ENCODE measurements at places on chromosomes 6 and 20. TPM values are rescaled to one million over a fixed set of nuclear protein-coding genes. Genes with fewer than 3 reads are reported as not detected.

DNA sequence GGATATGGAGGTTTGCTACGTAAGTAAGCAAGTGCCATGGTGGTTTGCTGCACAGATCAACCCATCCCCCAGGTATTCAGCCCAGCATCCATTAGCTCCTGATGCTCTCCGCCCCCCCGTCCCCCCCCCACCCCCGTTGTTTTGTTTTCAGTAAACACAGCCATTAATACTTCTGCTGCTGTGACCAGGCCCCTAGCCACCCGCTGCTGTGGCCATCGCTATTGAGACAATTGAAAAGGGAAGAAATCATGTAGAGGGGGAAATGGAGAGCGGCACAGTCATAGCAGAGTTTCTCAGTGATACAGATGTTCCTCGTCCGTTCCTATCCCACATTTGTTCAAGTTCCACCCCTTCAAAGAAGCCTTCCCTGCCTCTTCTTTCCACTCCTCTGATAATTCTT is 24.9 kb downstream of the SLC35D3 start:
- no peak for DNase-seq

RSPO3 gene
- total RNA-seq, result 0.42 TPM

PPIL4 gene
- 42.0 TPM for total RNA-seq

DNA sequence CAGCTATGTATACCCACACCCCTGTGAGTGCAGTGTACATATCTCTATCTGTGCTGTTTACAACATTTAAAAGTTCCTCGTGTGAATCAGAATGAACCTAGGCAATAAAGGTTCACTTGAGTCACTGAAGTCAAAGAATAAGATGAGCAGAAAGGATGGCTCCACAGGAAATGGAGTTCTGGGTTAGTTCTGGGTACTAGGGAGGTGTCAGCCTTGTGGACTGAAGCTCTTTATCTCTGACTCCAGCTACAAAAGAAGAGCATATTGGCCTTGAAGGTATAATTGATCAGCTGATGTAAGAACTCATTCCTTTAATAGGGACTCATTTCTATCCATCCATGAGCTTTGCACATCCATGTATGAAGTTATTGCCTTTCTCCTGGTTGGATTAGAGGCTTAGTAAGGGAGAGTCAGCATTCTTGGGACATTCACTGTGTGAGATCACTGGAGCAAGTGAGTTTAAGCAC is 73.9 kb upstream of the BACH2 start:
- no peak for DNase-seq

- peak; percentile 75 for DNase-seq
Observed at GRCh38 chr20:53036992-53037391, 64.8 kb downstream of the TSHZ2 start.

DNA sequence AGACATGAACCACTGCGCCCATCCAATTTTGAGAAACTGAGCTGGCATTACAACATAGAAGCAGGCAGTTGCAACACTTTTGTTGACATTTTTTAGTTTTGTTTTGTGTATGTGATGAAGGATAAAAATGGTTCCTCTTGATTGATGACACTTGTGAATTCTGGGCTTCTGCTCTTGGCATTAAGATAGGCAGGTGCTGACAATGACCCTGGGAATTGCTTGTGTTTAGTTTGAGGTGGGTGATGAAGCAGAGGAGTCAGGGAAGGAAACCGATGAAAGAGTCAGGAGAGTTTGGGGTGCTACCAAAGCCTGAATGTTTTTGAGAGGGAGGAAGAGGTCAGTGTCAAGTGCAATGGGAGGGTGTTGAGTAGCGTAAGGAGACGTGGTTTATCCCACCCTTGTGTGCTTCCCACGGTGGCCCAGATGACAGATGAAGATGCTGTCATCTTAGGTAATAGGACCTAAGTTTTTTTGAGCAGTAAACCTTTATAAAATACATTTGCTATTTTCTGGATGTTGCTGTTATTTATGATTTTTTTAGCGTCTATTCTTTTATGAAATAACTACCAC is 19.4 kb downstream of the CDS2 start:
- DNase-seq, result no peak

GRCh38 chr20:47187450-47188195 is 168.9 kb downstream of the ZMYND8 start:
- no peak for DNase-seq

GRCh38 chr20:33991502-33991901 is 2.2 kb upstream of the RALY start:
- no peak for DNase-seq

DNA sequence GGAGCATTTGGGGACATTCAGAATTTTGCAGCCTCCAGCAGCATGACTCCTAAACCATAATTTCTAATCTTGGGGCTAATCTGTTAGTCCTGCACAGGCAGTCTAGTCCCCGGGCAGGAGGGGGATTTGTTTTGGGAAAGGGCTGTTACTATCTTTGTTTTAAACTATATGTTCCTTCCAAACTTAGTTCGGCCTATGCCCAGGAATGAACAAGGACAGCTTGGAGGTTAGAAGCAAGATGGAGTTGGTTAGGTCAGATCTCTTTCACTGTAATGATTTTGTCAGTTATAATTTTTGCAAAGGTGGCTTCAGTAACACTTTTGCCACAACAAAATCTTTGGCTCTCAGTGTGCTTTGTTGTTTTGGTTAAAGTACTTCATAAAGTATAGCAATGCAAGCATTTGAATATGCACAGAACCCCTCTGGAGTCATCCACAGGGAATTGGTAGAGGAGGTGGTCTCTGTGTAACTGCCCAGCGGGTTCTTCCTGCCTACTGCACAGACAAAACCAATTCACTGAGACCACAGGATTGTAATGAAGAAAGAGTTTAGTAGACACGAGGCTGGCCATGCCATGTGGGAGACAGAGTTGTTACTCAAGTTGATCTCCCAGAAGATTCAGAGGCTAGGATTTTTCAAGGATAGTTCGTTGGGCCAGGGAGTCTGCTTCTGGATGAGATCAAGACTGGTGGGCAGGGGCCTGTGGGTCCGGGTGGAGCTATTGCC is 224.1 kb upstream of the MYLIP start:
- DNase-seq, result no peak

- DNase-seq, result no peak
Observed at GRCh38 chr6:113830140-113830539, 27.0 kb upstream of the MARCKS start.

DNA sequence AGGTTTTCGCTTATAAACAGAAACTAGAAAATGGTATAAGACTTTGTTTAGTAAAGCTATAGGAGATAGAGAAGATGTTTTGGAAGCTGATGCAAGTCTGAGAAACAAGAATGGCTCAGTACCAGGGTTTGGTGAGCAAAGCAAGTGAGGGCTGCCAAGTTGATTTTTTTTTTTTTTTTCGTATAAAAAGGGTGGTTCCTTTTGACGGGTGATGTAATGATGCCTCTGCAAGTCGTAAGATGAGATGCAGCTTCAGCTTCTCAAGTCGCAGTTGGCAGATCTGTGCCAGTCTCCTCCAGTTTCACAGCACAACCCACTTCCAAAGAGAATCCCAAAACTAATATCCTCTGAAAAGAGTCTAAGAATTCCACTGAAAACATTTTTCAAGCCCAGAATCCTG is 252.8 kb upstream of the CDH4 start:
- no peak for DNase-seq

GRCh38 chr20:33673410-33674293 is 576 bp downstream of the NECAB3 start:
- DNase-seq, result peak; percentile 81

- no peak for DNase-seq
Observed at GRCh38 chr6:47634210-47635047, 64.0 kb upstream of the ADGRF4 start.

DNA sequence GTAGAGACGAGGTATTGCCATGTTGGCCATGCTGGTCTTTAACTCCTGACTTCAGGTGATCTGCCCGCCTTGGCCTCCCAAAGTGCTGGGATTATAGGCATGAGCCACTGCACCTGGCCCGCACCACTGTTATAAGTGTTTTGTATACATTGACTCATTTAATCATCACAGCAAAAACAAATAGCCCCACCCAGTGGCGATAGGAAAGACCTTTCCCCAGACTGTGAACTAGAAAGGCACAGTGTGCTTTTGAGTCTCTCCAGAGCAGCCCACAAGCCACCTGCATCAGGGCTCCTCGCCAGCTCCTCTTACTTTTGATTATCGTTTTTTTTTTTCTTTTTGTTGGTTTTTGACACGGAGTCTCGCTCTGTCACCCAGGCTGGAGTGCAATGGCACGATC is 27.9 kb upstream of the ZFP64 start:
- DNase-seq, result peak; percentile 32

ZC2HC1B gene
- not detected for total RNA-seq

- no peak for DNase-seq
Observed at GRCh38 chr20:13613917-13614316, 24.8 kb downstream of the TASP1 start.

SEL1L2 gene
- not detected for total RNA-seq

DNA sequence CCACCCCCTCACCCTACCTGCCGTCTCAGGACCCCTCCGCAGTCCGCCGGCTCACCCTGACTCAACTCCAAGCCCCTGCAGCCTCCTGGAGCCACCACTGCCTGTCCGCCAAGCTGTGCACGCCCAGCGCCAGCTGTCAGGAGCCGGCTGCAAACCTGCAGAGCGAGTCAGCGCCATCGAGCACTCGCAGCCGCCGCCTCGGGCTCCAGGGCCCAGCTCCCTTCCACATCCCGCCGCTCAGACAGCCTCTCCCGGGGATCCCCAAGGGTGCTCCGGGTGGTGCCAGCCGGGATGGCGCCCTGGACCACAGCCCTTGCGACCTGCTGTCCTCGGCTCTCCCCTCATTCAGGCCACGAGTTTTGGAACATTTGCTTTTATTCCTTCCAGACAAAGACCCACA is 4.3 kb downstream of the TNNC2 start:
- DNase-seq, result peak; percentile 69

VNN1 gene
- 0.20 TPM for total RNA-seq

DNA sequence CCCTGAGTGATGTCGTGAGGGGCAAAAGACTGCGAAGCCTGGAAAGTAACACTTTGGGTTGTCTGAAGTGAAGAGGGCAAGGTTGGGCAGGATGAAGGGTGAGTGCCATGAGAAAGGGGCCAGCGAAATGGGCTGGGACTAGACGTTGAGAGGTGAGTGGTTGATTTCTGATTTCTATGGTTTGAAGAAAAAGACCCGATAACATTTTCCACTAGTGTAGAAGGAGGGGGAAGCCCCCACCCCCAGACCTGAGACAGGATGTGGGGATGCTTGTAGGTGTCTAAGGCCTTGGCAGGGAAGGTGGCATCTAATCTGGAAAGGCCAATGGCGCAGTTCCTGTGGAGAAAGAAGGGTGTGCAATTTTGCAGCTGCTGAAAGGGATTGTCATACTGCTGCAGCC is 25.3 kb upstream of the KIF3B start:
- no peak for DNase-seq

DNA sequence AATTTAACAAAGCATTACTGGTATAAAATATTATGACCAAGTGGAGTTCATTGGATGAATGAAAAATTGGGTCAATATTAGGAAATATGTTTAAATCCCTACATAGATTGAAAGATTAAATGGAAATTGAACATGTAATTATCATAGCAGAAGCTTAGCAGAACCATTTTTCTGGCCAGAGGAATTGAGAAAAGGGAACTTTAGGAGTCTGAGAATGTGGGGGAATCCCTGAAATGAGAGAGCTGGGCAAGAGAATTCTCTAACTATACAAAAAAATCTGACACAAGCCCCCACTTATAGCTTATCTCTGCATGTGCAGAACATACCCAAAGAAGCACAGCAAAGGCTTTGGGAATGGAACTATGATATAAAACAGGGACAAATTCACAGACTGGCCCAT is 67.4 kb upstream of the ARHGAP18 start:
- no peak for DNase-seq

DNA sequence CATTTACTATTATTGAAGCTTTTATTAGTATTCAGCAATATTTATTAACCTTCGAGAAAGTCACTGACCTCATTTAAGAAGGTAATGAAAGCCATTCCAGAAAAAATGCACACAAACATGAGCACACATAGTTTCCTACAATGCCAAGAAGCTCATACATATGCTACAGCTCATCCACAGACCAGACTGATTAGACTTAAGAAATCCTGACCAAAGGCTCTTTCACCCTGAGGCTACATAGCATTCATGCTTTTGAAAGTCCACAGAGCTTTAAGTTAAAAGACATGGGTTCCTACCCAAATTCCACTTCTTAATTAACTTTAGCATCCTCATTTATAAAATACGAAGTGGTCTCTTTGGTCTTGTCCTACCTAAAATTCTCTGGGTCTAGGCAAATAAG is 430.4 kb downstream of the TBC1D32 start:
- DNase-seq, result no peak

DNA sequence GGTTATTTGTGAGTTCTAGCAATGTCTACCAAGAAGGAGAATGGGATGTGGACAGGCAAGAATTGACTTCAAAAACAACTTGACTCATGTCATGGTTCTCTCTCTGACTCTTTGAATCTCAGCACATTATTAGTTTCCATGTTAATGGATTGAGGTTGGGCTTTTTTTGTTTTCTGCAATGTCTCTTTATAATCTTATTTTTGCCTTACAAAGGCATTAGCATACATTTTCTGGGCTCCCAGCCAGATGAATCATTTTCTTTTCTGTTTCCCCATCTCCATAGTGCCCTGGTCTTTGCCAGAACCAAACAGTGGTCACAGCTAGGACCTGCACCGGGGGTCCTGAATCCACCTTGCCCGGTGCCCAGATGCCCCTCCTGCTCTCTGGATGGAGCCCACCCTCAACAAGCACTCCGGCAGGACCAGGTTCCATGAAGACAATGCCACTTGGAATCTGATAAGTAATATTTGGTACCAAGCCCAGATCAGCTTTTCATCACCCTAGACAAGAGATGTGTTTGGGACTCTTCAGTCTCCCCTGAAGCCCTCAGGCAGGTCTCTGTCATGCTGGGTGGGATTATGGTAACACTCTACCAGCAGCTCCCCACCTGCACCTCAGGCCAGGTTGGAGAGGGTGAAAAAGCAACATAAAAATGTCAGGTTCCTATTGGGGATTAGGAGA is 266.7 kb upstream of the SULF2 start:
- peak; percentile 100 for DNase-seq

DNA sequence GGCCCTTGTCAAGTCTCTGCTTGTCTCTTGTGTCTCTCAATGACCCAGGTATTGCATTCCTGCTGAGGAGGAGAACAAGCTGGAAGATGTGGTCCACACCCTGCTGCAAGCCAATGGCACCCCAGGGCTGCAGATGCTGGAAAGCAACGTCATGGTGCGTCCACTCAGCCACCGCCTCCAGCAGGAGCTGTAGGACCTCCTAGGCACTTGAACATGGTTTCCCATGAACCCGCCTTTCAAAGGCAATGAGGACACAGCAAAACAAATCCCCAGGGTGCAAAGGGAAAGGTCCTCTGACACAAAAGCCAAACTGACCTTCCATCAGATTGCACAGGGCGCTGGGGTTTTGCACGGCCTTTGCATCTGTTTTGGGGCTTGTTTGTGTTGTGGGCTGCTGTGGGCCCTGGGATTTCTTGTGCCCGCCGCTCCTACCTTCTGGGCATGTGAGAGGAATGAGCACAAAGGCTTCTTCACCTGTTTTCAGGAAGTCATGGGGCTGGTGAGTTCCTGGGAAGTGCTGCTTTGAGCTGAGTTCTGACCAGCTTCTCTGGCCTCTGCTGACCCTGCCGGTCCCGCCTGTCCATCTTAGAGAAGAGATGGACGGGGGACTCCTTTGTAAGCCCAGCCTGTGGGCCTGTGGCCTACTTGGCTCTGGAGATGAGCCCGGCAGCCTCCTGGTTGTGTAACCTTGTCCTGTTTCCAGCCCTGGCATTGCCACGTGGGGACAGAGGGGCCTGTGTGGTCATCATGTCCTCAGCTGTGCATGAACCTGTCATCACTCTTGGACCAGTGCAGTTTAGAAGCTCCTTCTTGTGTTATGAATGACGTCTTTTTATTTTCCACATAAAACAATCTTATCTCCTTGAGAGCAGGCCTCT is 151.3 kb downstream of the DTNBP1 start:
- no peak for DNase-seq

Data from M059J (cell line).